H1 (cell line): ENCODE measurements at places on chromosomes 5 and 9.

- no peak for DNase-seq
- H3K36me3 ChIP-seq = no peaks in the 10 kb centered on the region
- no peaks in the 10 kb centered on the region for H3K27me3 ChIP-seq
Observed at GRCh38 chr9:113477058-113477457, 13.5 kb downstream of the RGS3 start.

DNA sequence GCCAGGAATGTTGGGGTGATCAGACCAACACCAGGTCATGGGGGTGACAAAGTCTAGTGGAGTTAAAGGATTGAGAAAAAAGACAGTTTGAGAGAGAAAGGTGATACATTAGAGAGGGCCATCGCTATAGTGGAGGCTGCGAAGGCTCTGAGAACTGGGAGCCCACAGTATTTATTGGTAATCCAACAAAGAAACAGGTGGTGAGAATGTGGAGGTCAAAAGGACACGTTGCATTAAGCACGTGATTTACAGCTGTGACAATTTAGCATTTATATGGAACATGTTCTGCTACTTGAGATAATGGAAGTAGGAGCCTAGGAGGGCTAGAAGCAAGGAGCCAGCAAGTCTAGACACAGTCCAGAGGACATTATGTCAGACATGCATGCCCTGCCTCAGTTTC, 2086.5 kb upstream of the C9orf72 start:
- H3K36me3 ChIP-seq = no peaks in the 10 kb centered on the region
- no peaks in the 10 kb centered on the region for H3K4me1 ChIP-seq
- no peak overlapping the region for H3K4me3 ChIP-seq

DNA sequence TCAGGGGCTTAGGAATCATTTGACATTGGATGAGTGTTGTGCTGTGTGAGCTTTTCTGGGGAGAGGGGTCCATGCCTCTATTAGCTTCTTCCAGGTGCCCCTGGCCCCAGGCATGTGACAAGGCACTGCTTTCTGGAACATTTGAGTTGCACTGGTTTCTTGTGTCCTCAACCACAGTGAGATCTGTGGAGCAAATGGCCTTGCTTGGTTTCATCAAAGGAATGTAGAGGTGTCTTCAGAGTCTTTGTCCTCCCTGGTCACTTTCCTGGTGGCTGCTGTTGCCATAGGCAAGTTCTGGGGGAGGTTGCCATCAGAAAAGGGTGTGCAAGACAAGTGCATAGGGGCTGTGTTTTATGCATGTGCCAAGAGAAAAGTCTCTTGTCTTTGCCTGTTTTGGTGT, 157.5 kb downstream of the MACROH2A1 start:
- DNase-seq = no peak
- H3K36me3 ChIP-seq = no peaks in the 10 kb centered on the region
- peaks cover 2% of the 10 kb centered on the region for H3K4me1 ChIP-seq

DNA sequence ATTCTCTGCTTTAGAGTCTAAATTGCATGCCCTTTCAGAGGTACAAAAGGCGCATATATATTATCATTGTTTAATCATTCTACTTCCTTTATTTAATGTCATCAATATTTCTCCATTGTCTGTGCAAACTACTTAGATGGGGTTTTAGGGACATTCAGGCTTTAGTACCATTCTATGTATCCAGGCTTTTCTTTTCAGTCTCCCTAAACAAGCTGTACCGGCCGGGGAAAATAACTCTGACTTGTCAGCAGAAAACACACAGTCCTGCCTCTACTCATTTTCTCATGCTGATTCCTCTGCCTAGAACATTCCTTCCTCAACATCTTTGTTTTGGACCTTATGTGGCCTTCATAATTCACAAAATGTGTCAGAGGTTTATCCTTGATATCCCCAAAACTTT, 392.1 kb upstream of the DAB2 start:
- no peaks in the 10 kb centered on the region for H3K4me1 ChIP-seq
- peaks cover 1% of the 10 kb centered on the region for H3K27me3 ChIP-seq
- H3K4me3 ChIP-seq = no peak overlapping the region
- no peaks in the 10 kb centered on the region for H3K36me3 ChIP-seq
- DNase-seq = no peak
- H3K27ac ChIP-seq = no peak overlapping the region

GRCh38 chr9:71891557-71892189, 19.3 kb downstream of the ABHD17B start:
- H3K36me3 ChIP-seq = no peaks in the 10 kb centered on the region
- DNase-seq = no peak
- no peaks in the 10 kb centered on the region for H3K27me3 ChIP-seq
- H3K4me3 ChIP-seq = no peak overlapping the region

- no peak overlapping the region for H3K4me3 ChIP-seq
- no peaks in the 10 kb centered on the region; the same call in 1 of the 2 replicates for H3K4me1 ChIP-seq
- no peaks in the 10 kb centered on the region for H3K27me3 ChIP-seq
- H3K27ac ChIP-seq = no peak overlapping the region
- no peak for DNase-seq
- H3K36me3 ChIP-seq = no peaks in the 10 kb centered on the region
Observed at GRCh38 chr5:60507687-60508086, 192.3 kb downstream of the DEPDC1B start.

GRCh38 chr5:111603446-111603827, 91.1 kb upstream of the STARD4 start:
- no peaks in the 10 kb centered on the region for H3K36me3 ChIP-seq
- H3K27me3 ChIP-seq = no peaks in the 10 kb centered on the region

- no peaks in the 10 kb centered on the region; the same call in 1 of the 2 replicates for H3K4me1 ChIP-seq
- H3K27me3 ChIP-seq = no peaks in the 10 kb centered on the region
- no peak overlapping the region for H3K4me3 ChIP-seq
- H3K27ac ChIP-seq = no peak overlapping the region
- no peaks in the 10 kb centered on the region for H3K36me3 ChIP-seq
- no peak for DNase-seq
Observed at GRCh38 chr9:12817702-12818101, 42.9 kb downstream of the LURAP1L start.

GRCh38 chr5:120254385-120254784, 209.7 kb upstream of the PRR16 start:
- H3K27me3 ChIP-seq = no peaks in the 10 kb centered on the region
- H3K4me1 ChIP-seq = peaks cover 3% of the 10 kb centered on the region; the same call in 1 of the 2 replicates
- DNase-seq = no peak

- H3K36me3 ChIP-seq = no peaks in the 10 kb centered on the region
- H3K4me3 ChIP-seq = no peak overlapping the region
- DNase-seq = no peak
- no peaks in the 10 kb centered on the region for H3K27me3 ChIP-seq
- no peak overlapping the region for H3K27ac ChIP-seq
Observed at GRCh38 chr9:34218446-34218845, 39.6 kb downstream of the UBAP1 start.

DNA sequence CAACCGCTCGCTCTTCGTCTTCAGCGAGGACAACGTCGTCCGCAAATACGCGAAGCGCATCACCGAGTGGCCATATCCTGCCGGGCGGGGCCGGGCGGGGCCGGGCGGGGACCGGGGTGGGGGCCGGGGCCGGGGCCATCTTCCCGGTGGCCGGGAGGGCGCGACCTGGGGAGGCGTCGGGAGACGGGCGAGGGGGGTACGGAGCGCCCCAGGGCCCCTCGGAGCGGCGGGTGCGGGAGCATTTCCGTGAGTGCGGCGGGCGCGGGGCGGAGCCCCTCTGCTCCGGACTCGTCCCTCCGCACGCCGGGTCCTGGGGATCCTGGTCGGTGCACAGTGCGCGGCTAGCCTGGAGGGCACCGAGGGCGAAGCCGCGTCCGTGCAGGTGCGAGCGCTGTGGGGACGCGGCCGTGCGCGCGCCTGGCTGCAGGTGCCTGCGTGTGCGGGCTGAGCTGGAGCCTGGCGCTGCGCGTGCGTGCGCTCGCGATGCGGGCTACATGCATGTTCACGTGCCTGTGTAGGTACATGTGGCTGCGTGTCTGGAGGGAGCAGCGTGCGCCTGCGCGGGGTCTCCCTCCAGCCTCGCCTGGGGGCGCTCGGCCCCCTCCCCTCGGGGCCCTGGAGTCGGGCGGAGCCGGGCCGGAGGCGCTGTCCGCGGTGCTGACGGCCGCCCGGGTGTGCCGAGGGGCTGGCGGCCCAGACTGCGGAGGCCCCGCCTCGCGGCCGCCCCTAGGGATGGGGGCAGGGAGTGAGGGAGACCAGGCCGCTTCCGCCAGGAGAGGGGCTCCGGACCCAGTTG, 762 bp downstream of the CACNA1B start:
- no peaks in the 10 kb centered on the region for H3K36me3 ChIP-seq
- no peaks in the 10 kb centered on the region for H3K4me1 ChIP-seq
- H3K27me3 ChIP-seq = no peaks in the 10 kb centered on the region
- H3K4me3 ChIP-seq = peak overlapping the region; percentile 37
- H3K27ac ChIP-seq = no peak overlapping the region
- DNase-seq = peak; percentile 95

- no peak overlapping the region for H3K4me3 ChIP-seq
- no peak overlapping the region for H3K27ac ChIP-seq
- H3K27me3 ChIP-seq = no peaks in the 10 kb centered on the region
- no peaks in the 10 kb centered on the region for H3K36me3 ChIP-seq
Observed at GRCh38 chr5:13403351-13403750, 541.1 kb downstream of the DNAH5 start.

DNA sequence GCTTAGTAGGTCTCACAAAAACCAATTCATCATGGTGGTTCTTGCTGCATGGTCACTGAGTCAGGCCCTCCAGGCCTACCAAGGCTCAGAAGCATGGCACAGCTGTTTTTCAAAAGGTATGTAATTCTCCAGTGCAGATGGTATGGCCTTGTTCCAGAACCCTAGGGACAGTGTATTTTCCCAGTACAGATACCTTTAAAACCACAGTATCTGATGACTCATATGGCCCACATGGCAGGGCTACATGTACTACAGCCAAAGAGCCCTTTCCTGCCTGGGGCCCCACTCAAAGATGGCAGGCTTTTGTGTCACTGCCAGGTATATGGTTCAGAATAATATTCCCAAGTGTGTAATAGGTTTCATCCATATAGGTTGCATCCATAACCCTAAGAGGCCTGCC, 16.5 kb downstream of the CSF2 start:
- no peak overlapping the region; the same call in 1 of the 2 replicates for H3K27ac ChIP-seq
- H3K4me1 ChIP-seq = no peaks in the 10 kb centered on the region
- H3K36me3 ChIP-seq = no peaks in the 10 kb centered on the region
- H3K27me3 ChIP-seq = no peaks in the 10 kb centered on the region
- H3K4me3 ChIP-seq = no peak overlapping the region

GRCh38 chr9:77170991-77171699, 6.2 kb upstream of the VPS13A start:
- DNase-seq = no peak
- H3K27ac ChIP-seq = no peak overlapping the region
- H3K4me3 ChIP-seq = no peak overlapping the region
- no peaks in the 10 kb centered on the region for H3K27me3 ChIP-seq
- H3K36me3 ChIP-seq = no peaks in the 10 kb centered on the region

DNA sequence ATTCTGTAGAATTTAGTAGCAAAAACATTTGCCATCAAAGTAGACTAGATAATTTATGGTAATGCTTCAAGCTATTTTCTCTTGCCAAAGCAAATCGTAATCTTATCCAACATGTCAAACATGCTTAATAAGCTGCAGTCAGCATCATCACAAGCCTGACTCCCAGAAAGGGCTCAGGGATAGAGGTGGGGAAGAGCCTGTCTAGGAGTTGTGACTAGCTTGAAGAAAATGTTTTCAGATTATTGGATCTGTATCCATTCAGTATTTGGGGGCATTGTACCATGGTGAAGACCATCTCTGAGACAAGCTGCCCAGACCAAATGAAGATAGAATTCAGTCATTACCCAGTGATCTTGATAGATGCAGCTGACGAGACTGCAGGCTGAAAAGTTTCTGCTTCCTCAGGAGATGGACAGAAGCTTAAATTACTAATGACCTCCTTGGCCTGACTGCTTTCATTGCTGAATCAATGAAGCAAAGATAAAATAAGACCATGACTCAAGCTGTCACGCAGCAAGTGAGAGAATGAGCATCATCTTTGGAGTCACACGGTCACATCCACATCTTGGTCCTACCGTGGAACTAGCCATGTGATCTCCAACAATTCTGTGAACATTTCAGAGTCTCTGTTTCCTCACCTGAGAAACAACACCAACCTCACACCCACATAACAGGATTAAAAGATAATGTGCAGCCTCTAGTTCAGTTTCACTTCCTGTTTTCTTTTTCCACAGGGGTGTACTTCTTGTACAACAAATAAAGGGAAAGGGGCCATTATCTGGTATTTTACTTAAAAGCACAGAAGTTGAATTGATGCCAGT, 9.4 kb downstream of the ERAP2 start:
- H3K36me3 ChIP-seq = no peaks in the 10 kb centered on the region
- no peaks in the 10 kb centered on the region for H3K4me1 ChIP-seq
- no peak overlapping the region for H3K27ac ChIP-seq

GRCh38 chr9:117413346-117414219, 1.3 kb downstream of the ASTN2 start:
- H3K27me3 ChIP-seq = peaks cover 47% of the 10 kb centered on the region
- DNase-seq = no peak
- no peaks in the 10 kb centered on the region for H3K36me3 ChIP-seq
- peak overlapping the region; percentile 55 for H3K4me3 ChIP-seq
- H3K27ac ChIP-seq = no peak overlapping the region

GRCh38 chr5:42387563-42387962, 35.7 kb upstream of the GHR start:
- no peak for DNase-seq
- H3K27me3 ChIP-seq = no peaks in the 10 kb centered on the region
- H3K4me3 ChIP-seq = no peak overlapping the region
- H3K27ac ChIP-seq = no peak overlapping the region

GRCh38 chr5:43232943-43233833, 41.2 kb downstream of the NIM1K start:
- DNase-seq = no peak
- H3K27me3 ChIP-seq = no peaks in the 10 kb centered on the region
- H3K4me3 ChIP-seq = no peak overlapping the region
- H3K36me3 ChIP-seq = no peaks in the 10 kb centered on the region
- no peak overlapping the region for H3K27ac ChIP-seq

- no peak for DNase-seq
- H3K4me3 ChIP-seq = no peak overlapping the region
- no peaks in the 10 kb centered on the region for H3K36me3 ChIP-seq
- H3K4me1 ChIP-seq = no peaks in the 10 kb centered on the region
Observed at GRCh38 chr5:114948986-114949621, 220.6 kb downstream of the TRIM36 start.

DNA sequence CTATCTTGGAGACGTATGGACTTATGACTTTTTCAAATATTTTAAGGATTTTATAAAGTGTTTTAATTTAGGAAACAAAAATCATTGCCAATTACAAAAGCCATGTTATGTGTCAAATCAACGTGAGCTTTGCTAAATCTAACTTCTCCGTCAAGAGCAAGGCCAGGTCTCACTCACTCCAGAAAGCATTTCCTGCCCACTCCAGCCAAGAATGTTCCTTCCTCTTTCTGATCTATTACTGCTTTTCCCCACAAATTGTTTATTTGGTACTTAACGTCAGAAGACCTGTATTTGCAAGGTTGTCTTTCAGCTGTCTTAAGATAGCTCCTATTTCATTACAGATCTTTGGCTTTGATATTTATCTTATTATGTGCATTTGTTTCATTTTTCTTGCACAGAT, 193.5 kb upstream of the HAPLN1 start:
- no peaks in the 10 kb centered on the region for H3K4me1 ChIP-seq
- no peak overlapping the region for H3K27ac ChIP-seq

- H3K27ac ChIP-seq = no peak overlapping the region
- no peaks in the 10 kb centered on the region for H3K36me3 ChIP-seq
- H3K27me3 ChIP-seq = no peaks in the 10 kb centered on the region
- DNase-seq = no peak
- H3K4me3 ChIP-seq = no peak overlapping the region
Observed at GRCh38 chr5:143413958-143414669, 10.6 kb upstream of the NR3C1 start.

- no peak overlapping the region for H3K27ac ChIP-seq
- no peaks in the 10 kb centered on the region for H3K27me3 ChIP-seq
- no peak for DNase-seq
- no peaks in the 10 kb centered on the region for H3K4me1 ChIP-seq
- no peak overlapping the region for H3K4me3 ChIP-seq
Observed at GRCh38 chr9:69476797-69477196, 151.8 kb downstream of the ENTREP1 start.
